Spinal cord (tissue), 10 donors: ENCODE measurements at places on chromosomes 12 and 14. TPM values are rescaled to one million over a fixed set of nuclear protein-coding genes. Genes with fewer than 3 reads are reported as not detected.

Gene NFATC4
- polyA plus RNA-seq = 23.6 TPM

Gene LTB4R
- polyA plus RNA-seq = 3.8 TPM

Gene MIPOL1
- 4.7 TPM for polyA plus RNA-seq

Gene AQP2
- polyA plus RNA-seq = 0.44 TPM

Gene FZD10
- 7.9 TPM for polyA plus RNA-seq

Gene KRT75
- polyA plus RNA-seq = 0.12 TPM

Gene COCH
- 17.1 TPM for polyA plus RNA-seq

Gene MMP17
- polyA plus RNA-seq = 61.3 TPM

Gene CTDSP2
- polyA plus RNA-seq = 101 TPM

Gene ACOT4
- 1.3 TPM for polyA plus RNA-seq

Gene CRIP2
- polyA plus RNA-seq = 301 TPM

Gene CACNB3
- 89.6 TPM for polyA plus RNA-seq

Gene MFAP5
- polyA plus RNA-seq = 1.9 TPM

Gene APEX1
- polyA plus RNA-seq = 177 TPM

Gene MYO1A
- polyA plus RNA-seq = 0.17 TPM

Gene SPTB
- 42.3 TPM for polyA plus RNA-seq

Gene RPL6
- 1,428 TPM for polyA plus RNA-seq

Gene IQSEC3
- polyA plus RNA-seq = 64.3 TPM

Gene GPR132
- 0.84 TPM for polyA plus RNA-seq

Gene RAPGEF3
- 21.8 TPM for polyA plus RNA-seq

Gene GPR84
- polyA plus RNA-seq = 0.79 TPM

Gene TSPAN19
- 1.8 TPM for polyA plus RNA-seq

Gene SLC6A13
- 33.6 TPM for polyA plus RNA-seq

Gene TPI1
- polyA plus RNA-seq = 535 TPM

Gene LRFN5
- 30.0 TPM for polyA plus RNA-seq

Gene GZMB
- polyA plus RNA-seq = 0.30 TPM

Gene FOXN4
- 1.3 TPM for polyA plus RNA-seq

Gene KRT7
- 0.63 TPM for polyA plus RNA-seq

Gene WIF1
- 4.8 TPM for polyA plus RNA-seq

Gene LMNTD1
- polyA plus RNA-seq = 1.1 TPM

Gene NPFF
- polyA plus RNA-seq = 7.7 TPM

Gene BIN2
- polyA plus RNA-seq = 6.0 TPM

Gene TOMM20L
- polyA plus RNA-seq = 1.3 TPM

Gene RPL10L
- polyA plus RNA-seq = not detected

Gene MYF6
- polyA plus RNA-seq = 3.5 TPM

Gene BEGAIN
- 19.4 TPM for polyA plus RNA-seq

Gene SERPINA9
- polyA plus RNA-seq = not detected

Gene KLHL33
- 0.46 TPM for polyA plus RNA-seq

Gene OS9
- 178 TPM for polyA plus RNA-seq

Gene TAS2R50
- polyA plus RNA-seq = not detected

Gene FAM222A
- polyA plus RNA-seq = 25.0 TPM

Gene CLEC14A
- 12.3 TPM for polyA plus RNA-seq

Gene AGAP2
- polyA plus RNA-seq = 109 TPM

Gene FLRT2
- 61.7 TPM for polyA plus RNA-seq

Gene LRRK2
- polyA plus RNA-seq = 18.6 TPM

Gene CLEC4A
- 4.0 TPM for polyA plus RNA-seq

Gene PPFIBP1
- polyA plus RNA-seq = 63.5 TPM

Gene DRAM1
- polyA plus RNA-seq = 5.1 TPM

Gene TMEM233
- polyA plus RNA-seq = 3.8 TPM

Gene GNS
- 50.0 TPM for polyA plus RNA-seq

Gene PRIMA1
- 27.8 TPM for polyA plus RNA-seq

Gene IAPP
- 0.30 TPM for polyA plus RNA-seq

Gene PLEKHG7
- not detected for polyA plus RNA-seq

Gene CISTR
- 1.2 TPM for polyA plus RNA-seq

Gene ABCB9
- 16.4 TPM for polyA plus RNA-seq

Gene VEZT
- 76.2 TPM for polyA plus RNA-seq

Gene ENDOU
- 0.33 TPM for polyA plus RNA-seq

Gene PTGDR
- 2.7 TPM for polyA plus RNA-seq
